ENCODE measurements at places on chromosomes 7 and 10.

GRCh38 chr7:26199301-26200037 lies 1.1 kb downstream of the HNRNPA2B1 start:
- peak; percentile 80 for DNase-seq

- DNase-seq = no peak
Measured at GRCh38 chr7:9796241-9796640, 1177.4 kb upstream of the PHF14 start.

- no peak for DNase-seq
Measured at GRCh38 chr7:105878746-105879605, 2.6 kb upstream of the ATXN7L1 start.

DNA sequence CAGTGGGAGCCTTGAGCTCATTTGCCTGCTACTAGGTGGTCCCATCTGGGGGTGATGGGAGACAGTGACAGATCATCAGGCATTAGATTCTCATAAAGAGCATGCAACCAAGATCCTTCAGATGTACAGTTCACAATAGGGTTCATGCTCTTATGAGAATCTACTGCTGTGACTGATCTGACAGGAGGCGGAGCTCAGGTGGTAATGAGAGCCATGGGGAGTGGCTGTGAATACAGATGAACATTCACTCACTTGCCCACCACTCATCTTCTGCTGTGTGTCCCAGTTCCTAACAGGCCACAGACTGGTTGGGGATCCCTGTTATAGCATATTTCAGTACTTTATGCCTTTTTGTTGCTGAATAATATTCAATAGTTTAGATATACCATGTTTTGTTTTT lies 6.6 kb upstream of the UBE2D1 start:
- DNase-seq = no peak

DNA sequence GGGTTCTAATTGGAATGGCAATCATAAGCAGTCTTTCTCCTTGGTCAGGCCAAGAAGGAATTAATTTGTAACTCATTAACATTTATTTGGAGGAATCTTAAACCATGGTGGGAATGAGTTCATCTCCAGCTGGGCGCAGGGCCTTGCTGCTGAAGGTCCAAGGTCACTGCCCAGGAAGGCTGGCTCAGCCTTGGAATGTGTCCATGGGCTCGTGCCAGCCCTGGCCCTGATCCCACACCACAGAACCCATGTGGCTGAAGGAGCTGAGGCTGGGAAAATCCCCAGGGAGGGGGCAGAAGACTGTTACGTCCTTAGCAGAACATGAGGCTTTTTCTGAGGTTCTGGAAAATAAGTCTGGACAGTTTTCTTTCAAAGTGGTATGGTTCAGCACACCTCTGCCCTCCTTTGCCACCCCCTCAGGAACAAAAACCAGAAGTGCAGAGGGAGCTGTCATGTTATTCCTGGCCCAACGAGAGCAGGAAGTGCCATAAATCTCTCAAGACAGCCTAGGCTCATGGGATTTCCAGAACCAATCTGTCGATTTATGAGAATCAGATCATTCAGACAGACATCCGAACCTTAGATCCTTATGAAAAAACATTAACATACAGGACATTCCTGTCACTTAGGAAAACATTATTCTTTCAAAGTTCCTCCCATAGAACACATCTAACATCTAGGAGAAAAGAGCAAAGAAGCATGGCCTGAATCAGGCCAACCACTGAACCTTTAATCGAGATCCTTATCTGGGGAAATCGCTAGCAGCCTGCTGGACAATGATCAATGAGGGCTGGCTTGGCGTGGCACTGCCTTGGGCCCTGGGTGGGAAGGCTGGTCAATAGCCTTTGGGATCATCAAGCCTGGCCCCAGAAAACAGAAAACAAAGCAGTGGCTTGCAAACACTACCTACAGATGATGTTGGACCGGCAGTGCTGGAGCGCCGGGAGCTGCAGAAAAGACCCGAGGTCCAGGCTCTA lies 134.3 kb downstream of the TAX1BP1 start:
- no peak for DNase-seq

GRCh38 chr10:70856454-70856853 lies 31.9 kb downstream of the PCBD1 start:
- DNase-seq = no peak

DNA sequence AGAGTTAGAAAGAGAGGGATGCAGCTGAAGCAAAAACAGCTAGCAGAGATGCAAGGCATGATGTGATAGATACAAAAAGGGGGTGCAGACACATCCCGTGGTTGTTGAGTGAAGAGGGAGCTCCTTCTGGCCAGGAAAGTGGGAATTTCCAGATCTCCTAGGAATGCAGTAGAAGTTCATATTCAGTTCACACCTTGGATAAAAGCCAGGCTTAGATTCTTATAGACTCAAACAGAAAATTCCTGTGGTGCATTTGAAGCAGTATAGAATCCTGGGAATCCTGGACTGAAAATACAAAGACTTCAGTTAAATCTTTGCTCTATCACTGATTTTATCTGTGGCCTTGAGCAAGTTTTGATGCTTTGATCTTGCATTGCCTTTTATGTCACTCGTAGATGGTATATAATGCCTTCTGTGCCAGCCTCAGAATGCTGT lies 33.9 kb downstream of the SGPL1 start:
- no peak for DNase-seq

GRCh38 chr7:3754493-3755341 lies 453.7 kb downstream of the SDK1 start:
- no peak for DNase-seq

DNA sequence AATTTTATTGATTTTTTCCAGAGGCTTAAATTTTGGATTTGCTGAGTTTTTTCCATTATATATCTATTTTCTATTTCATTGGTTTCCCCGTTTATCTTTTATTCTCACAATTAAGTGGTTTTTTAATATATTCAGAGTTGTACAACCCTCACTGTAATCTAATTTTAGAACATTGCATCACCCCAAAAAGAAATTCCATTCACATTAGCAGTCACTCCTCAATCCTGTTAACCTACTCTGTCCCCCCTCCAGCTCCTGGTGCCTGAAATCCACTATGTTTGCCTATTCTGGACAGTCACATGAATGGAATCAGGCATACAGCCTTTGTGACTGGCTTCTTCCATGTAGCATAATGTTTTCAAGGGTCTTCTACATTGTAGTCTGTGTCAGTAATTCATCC lies 55.8 kb upstream of the ITGA8 start:
- no peak for DNase-seq
